Activated CD8-positive, alpha-beta memory T cell treated with anti-CD3 and anti-CD28 coated beads for 4 hours (primary cell): ENCODE measurements at places on chromosomes 12 and 14.

DNA sequence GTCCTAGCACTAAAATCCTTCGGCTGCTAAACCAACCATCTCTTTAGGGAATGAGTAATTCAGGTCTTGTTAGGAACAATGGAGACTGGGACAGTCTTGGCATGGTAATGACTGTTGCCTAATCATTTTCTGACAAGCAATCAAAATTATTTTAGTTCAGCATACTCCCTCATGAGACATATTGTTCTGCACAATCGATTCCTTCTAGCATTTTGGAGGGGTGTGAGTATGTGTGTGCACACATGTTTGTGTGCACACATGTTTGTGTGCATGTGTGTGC lies 2.1 kb upstream of the KRT1 start:
- no peak for DNase-seq

- no peak for DNase-seq
Observed at GRCh38 chr12:22283006-22283506, 51.5 kb downstream of the ST8SIA1 start.

- no peak for DNase-seq
Observed at GRCh38 chr14:52349731-52350130, 35.6 kb downstream of the PTGER2 start.

- no peak for DNase-seq
Observed at GRCh38 chr12:69598174-69598753, 12.4 kb downstream of the LRRC10 start.

DNA sequence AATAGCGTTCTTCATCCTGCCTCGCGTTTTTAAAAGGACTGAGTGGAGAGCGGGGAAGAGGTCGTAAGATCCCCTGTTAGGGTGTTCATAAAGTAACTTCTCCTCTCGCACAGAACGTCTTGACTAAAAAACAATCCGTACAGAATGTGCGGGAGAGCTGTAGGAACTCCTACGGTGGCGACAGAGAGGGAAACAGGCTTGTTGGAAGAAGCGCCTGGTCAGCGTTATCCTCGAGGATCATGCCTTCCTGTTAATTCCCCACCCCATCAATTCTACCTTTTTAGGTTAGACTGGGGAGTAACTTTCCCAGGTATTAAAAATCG lies 399 bp upstream of the WASHC4 start:
- no peak for DNase-seq

DNA sequence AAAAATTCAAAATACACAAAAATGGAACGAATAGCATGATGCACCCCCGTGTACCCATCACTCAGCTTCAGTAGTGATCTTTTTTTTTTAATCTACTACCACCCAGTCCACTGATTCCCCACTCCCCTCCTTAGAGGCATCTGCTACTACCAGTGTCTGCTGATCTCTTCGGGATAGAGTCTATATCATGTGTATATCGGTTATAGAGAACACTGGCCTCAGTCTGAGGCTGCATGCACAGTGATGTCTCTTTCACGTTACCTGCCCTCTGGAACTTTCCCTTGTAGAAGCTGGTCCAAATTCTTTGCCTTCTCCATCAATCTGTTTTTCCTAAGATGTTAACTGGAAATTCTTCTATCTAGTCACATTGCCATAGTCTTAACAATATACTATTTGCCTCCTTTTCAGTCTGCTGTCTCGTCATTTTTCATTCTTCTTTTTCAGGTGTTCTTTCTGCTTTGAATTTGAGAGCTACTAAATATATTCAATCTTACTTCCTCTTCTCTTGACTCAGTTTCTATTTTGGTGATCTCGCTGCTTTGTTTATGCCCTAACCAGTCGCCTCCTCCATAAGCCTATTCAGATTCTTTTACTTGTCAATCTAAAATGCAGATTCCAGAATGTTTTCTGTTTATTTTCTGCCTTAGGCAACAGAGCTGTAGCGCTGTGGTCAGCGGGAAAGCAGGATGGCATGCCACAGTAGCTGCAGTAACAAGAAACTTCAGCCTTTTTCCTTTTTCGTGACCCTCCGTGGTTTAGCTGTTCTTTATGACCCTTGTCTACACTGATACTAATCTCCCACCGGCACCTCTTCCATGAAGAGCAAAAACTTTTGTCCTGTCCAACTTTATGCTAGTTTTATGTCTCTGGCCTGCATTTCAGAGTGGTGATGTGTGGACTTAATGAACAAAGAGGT lies 67.0 kb downstream of the FBXW8 start:
- DNase-seq, result no peak

DNA sequence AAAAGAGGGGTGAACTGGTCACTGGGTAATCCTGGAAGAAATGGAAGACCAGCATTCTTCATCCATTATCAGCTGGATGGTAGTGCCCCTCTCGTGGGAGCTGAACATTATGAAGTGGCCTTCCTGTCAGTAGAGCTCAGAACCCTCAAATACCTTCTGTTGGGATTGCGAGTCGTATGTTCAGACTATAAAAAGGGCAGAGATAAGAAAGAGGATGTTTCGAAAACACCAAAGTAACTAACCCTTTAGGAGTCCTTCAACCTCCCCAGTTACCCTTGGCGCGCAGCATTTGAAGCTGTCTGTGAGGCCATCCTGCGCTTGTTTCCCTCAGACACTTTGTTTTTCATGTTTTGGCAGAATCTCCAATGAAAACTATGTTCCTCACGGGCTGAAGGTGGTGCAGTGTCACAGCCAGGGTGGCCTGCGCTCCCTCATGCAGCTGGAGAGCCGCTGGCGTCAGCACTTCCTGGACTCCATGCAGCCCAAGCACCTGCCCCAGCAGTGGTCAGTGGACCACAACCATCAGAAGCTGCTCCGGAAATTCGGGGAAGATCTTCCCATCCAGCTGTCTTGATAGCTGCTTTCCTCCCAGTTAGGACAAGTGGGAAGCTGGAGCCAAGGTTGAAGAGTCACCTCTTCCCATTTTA lies 19.3 kb upstream of the GALNT16 start:
- no peak for DNase-seq

- no peak for DNase-seq
Observed at GRCh38 chr14:77580964-77581505, 35.4 kb downstream of the SPTLC2 start.

DNA sequence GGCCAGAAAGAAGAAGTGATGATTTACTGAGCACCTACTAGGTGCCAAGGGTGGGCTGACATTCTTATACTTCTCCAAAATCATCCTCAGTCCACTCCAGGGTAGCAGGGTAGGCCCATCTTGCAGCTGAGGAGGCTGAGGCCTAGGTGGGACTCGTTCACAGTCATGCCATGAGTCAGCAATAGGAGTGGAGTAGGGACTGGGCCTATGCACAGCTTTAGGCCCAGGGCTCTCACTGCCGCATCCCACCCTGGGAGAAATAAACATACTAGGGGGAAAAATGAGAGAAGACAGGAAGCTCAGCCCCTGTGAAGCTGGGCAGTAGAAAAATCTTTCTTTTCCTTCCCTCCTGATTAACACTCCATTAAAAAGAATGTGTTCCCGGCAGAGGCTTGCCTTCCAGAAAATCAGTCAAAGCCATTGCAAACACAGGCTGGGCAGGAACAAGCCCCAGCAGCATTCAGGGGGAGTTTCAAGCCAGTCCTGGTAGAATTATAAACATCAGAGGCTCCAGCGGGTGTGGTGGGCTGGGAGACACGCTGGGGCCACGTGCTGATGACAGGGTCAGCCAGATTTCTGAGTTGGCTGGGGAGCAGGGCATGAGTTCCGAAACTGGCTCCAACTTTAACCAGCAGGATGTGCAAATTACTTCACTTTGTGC lies 1.8 kb downstream of the HSPB8 start:
- no peak for DNase-seq

- DNase-seq, result no peak
Observed at GRCh38 chr12:122366685-122367475, 55.6 kb downstream of the CLIP1 start.

- no peak for DNase-seq
Observed at GRCh38 chr12:118119449-118119879, 15.7 kb upstream of the VSIG10 start.

DNA sequence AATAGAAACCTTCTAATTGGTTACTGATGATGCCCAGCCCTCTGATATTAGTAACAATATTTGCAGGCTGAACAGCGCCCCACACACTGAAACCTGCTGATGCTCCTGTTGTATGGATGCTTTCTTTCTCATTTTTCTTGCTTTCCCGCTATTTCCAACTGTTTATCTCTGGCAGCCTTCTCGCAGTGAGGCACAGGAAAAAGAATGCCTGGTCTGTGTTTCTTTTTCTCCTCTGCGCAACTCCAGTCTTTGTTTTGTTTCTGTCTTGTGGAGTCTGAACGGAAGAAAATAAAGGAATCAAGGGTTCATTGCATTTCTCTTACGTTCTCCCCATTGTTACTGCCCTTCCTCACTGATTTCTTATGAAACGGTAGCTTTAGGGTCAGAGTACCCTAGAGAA lies 451.2 kb downstream of the EGLN3 start:
- no peak for DNase-seq

GRCh38 chr14:91117960-91118359 lies 4.1 kb downstream of the DGLUCY start:
- DNase-seq, result no peak

- no peak for DNase-seq
Observed at GRCh38 chr14:97687944-97688630, 890.9 kb downstream of the VRK1 start.

DNA sequence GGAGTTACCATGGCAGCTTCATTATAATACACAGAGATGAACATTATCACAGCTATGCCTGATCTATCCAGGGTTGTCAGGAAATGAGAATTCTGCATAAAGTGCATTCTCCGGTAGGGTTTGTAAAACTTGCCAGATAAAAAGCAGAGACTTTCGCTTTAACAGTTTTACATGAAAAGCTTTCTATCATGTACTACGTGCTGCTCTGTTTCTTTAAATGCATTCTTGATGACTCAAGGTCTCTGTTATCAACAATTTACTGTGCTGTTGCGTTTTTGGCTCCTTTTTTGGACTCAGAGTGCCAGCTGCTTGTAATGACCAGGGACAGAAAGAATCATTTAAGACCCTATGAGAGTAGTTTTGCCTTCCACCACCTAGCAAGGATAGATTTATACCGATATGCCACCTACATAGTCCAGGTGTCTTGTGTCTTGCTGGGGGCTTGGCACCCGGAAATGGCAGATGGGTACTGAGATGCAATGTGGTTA lies 371.2 kb downstream of the BTG1 start:
- no peak for DNase-seq

DNA sequence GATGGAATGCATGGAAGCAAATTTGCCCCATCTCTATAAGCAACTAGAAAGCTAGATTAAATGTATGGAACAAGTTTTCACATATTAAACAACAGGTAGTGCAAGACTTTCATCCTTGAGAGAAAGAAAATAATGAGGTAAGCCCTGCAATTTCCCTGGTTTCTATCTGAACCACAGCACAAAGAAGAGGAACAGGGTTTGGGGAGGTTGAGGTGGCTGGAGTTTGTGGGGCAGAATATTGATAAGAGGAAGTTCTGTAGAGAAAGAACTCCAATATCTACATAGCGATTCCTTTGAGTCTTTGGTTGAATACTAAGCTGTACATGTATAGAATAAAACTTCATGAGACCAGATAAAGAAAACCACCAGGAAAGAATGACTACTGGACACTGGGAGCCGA lies 96.3 kb upstream of the CCND2 start:
- DNase-seq, result no peak

DNA sequence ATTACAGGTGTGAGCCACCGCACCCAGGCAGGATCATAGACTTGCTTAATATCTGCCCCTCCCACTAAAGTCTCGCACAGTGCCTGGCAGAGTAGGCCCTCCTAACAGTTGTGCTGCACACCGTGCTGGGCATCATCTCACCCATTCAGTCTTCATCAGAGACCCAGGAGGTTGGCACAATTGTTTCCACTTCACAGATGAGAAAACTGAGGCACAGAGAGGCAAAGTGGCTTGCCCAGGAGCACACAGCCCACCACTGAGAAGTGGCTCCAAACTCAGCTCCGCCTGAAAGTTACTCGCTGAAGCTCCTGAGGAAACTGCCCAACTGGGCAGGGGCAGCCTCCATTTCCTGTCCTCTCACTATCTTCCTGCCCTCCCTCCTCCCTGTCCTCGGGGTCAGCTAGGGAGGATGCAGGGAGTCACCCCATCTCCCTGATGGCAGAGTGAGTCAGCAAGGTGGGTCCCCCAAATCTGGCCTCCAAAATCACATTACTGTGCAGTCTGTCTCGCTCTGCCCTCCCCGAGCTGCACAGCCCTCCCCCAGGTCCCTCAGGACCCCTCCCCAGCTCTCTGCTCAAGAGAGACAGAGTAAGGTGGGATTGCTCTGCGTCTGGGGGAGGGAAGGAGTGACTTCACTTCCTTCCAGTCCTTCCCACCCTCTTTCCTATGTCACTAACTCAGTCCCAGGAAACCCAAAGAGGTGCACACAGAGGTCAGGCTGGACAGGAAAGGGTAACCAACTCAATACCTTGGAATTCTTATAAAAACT lies 5.7 kb downstream of the SLC8B1 start:
- DNase-seq, result no peak

GRCh38 chr14:91369628-91370445 lies 47.8 kb downstream of the CCDC88C start:
- DNase-seq, result no peak

DNA sequence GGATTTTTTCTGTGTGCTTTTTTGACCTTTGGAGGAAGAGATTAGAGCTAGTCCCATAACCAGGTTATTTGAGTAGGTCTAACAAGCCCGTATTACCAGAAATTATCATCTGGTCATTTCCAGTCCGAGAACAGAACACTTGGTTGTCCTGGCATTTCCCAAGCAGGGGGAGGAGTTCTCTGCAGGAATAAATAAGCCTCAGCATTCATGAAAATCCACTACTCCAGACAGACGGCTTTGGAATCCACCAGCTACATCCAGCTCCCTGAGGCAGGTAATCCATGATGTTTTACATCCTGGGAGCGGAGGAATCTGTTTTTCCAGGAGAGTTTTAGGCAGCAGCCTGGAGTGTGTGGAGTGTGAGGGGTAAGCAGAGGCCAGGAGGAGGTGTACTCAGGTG lies at the start of gene SERPINA3:
TSS of gene SERPINA3 (plus strand) at position 218 of the 400 bp plus-strand sequence. CDS start 2,051 bp downstream, outside the sequence.
- DNase-seq, result no peak

GRCh38 chr12:79645235-79645630 lies 45.5 kb downstream of the PAWR start:
- no peak for DNase-seq

GRCh38 chr14:21921453-21921852 lies 247.8 kb upstream of the OR4E1 start:
- DNase-seq, result no peak
